D721Med (cell line): ENCODE measurements at places on chromosomes 4 and X.

- no peak for DNase-seq
These were observed 64.9 kb downstream of the PRSS12 start for GRCh38 chr4:118287711-118288451.

DNA sequence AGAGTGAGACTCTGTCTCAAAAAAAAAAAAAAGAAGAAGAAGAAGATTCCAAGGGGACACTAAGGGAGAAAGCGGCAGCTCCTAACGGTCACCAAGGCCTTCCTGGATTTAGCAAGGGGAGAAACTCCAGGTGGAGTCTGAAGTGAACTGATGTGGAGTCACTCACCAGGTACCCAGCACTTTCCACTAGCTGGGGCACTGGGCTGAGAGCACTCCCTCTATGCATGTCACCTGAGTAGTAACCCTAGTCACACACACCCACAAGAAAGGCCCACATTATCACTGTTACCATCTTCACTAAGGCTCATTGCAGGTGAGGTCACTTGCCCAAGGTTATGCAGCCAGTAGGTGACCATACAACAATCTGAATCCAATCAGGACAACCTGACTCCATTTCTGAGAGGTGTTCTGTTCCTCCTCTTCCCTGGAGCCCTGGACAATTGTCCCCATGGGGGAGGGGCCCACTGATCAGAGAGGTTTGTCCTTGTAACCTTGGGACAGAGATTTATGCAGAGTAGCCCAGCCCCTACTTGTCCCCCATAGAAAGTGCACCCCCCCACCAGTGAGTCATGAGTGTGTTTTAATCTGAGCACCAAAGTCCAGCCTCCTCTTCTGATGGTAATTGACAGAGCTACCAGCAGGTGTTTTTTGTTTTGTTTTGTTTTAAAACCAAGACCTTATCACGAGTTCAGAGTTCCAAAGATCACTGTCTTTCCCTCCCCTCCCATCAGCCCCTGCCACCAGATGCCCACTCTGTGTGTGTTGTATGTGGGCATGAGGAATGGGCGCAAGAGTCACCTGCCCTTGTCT, 5.9 kb upstream of the SASH3 start:
- no peak for DNase-seq

GRCh38 chr4:78551420-78552351, at the start of gene ANXA3:
Gene ANXA3, plus strand, starts transcription at chr4:78551770. Its CDS starts 2,704 bp downstream, at chr4:78554474.
- DNase-seq = no peak

DNA sequence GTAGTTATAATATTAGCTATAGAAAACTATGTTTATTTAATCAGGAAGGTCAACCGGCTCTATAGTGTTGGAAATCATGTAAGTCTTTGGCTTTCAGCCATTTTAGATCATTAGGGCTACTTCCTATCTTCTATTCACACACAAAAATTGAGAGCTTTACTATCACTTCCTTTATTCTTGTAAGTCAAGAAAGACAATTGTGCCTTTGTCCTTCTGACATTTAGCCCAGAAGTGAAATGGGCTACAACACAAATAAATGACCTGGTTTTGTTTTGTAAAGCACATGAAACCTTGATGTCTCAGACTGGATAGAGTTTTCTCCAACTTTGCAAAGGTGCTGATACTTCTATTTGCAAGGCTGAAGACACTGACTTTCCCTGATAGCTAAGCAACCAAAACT, 122.4 kb upstream of the ACSL4 start:
- no peak for DNase-seq

- DNase-seq = no peak
These were observed 51.5 kb upstream of the IL13RA2 start for GRCh38 chrX:115068896-115069295.

- DNase-seq = no peak
These were observed 36.7 kb upstream of the GRXCR1 start for GRCh38 chr4:42855779-42856178.

DNA sequence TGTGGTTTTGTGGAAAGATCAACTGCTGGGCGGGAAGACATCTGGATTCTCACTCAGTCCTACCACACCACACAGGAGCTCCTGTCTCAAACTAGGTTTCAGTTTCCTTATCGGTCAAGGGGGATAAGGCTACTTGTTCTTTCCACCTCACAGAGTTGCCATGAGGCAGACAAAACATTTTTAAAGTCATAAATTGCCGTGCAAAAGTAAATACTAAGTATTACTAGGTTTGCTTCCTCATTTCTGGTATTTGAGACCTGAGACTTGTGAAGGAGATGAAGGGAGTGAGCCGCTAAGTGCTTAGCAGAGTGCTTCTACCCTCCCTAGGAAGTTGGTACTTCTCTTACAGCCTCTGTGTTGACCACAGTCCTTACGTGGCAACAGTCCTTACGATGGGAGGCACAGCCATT, 1.5 kb downstream of the LAP3 start:
- no peak for DNase-seq

DNA sequence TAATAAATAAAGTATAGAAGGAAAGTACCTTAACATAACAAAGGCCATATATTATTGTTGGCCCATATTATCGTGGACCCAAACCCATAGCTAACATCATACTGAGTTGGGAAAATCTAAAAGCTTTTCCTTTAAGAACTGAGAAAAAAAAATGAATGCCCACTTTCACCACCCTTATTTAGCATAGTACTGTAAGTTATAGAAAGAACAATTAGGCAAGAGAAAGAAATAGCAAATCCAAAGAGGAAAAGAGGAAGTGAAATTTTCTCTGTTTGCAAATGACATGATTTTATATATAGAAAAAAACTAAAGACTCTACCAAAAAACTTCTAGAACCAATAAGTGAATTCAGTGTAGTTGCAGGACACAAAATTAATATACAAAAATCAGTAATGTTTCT, 1854.6 kb downstream of the PCDH7 start:
- no peak for DNase-seq

- no peak for DNase-seq
These were observed 47.9 kb upstream of the PACRGL start for GRCh38 chr4:20652226-20652885.

DNA sequence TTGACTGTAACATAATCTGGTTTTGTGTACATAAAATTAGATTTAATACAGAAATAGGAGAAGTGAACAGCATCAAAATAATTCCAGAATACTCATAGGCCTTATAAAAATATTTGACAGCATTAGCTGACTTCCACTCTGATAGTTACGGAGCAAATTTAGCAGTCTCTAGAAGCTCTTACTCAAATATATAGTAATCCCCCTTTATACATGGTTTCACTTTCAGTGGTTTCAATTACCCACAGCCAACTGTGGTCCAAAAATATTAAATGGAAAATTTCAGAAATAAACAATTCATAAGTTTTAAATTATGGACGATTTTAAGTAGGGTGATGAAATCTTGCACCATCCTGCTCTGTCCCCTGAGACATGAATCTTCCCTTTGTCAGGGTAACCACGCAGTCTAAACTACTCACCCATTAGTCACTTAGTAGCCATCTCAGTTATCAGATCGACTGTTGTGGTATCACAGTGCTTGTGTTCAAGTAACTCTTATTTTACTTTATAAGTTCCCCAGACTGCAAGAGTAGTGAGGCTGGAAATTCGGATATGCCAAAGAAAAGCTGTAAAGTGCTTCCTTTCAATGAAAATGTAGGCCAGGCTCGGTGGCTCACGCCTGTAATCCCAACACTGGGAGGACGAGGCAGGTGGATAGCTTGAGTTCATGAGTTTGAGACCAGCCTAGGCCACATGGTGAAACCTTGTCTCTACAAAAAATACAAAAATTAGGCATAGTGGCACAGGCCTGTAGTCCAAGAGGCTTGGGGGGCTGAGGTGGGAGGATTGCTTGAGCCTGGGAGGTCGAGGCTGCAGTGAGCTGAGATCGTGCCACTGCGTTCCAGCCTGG, 17.2 kb upstream of the RTL9 start:
- DNase-seq = no peak

DNA sequence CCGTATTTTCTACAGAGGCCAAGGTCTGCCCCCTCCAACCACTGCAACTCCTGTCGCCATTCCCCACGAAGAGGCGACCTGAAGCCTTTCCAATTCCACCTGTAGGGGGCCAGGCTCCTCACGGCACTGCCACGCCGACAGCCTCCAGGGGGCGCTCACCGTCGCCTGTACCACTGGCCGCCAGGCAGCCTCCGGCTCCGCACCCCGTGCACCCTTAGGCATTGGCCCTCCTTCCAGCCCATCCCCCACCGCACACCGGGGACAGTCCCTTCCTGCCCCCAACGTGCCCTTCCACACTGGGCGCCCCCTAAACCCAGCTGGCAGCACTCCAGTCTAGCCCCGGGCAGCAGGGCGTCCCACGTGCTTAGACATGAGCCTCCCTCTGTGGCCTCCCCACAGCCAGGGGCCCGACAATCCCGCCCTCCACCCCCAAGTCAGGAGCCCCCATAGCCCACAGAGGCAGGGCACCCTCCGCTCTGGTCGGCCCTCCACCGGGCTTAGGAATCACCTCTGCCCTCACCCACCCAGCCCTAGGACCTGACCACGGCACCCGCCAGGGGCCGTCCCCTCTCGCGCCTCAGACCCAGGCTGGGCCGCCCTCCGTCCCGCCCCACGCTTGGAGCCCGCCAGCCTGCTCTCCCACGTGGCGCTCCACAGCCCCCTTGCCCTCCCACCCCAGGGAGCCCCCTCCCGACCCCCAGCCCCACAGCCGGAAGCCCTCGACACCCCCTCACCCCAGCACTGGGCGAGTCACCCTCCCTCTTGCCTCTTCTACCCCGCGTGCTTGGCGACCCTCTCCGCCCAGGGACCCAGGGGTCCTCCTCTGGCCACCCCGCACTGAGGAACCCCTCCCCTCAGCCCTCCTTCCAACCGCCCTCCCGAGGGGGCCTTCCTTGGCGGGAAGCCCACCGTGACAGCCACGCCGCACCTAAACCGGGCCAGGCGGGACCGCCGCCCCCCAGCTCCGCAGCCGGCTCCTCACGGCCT, 711 bp downstream of the PNMA6E start:
- peak; percentile 56 for DNase-seq

DNA sequence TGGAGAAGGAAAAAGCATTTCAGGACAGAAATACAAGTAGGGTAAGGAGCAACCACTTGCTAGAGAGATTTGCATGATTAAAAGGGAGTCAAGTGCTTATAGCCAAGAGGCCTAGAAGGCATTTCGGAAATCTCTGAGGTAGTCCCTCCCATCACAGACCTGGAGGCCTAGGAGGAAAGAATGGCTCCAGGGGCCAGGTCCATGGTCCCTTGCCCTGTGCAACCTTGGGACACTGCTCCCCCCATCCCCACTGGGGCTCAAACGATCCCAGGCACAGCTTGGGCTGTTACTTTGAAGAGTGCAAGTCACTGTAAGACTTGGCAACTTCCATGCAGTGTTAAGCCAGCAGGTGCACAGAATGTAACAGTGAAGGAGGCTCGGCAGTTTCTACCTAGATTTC, 51.2 kb upstream of the FBXW7 start:
- DNase-seq = no peak

- no peak for DNase-seq
These were observed 29.2 kb downstream of the MSX1 start for GRCh38 chr4:4888695-4889094.
